GM13977 (cell line): ENCODE measurements at places on chromosomes 1 and 21.

DNA sequence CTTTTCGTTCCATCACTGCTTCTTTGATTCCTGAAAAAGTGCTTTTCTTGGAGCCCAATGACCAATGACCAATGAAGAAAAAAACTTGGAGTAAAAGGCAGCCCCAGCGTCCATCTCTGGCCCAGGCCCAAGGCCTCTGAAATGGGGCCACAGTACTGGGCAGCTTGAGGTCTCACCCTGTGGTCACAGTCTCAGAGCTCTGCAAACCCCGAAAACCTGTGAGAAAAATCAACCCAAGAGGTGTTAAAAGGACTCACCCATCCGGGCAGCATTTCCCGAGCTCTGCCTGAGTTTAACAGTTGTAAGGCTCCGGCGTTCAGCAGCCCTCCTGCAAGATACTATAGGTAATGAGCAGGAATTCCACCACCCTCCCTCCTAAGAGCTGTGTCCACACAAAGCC, 2.1 kb upstream of the EFHD2 start:
- DNase-seq, result no peak

- DNase-seq, result no peak
Measured at GRCh38 chr1:246156847-246157246, 350.2 kb downstream of the SMYD3 start.

- peak; percentile 82 for DNase-seq
Measured at GRCh38 chr1:202599669-202600431, 110.4 kb downstream of the SYT2 start.

GRCh38 chr1:109823543-109824348, 60.0 kb upstream of the EPS8L3 start:
- DNase-seq, result no peak

DNA sequence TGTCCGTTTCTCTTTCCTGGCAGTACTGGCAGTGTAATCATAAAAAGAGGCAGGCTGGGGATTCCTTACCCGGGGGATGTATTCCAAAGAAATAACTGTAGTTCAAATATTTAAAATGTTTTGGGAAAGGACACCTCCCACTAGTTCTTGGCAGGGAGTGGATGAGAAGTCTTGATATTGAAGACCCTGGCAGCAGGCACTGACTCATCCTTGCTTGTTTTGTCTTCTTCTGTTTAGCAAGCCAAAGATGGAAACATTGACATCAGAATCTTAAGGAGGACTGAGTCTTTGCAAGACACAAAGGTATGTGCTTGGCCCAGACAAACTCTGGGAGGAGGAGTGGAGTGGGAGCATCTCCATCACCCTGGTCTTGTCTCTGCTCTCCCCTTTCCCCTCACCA, 639 bp downstream of the IL20 start:
- DNase-seq, result no peak

DNA sequence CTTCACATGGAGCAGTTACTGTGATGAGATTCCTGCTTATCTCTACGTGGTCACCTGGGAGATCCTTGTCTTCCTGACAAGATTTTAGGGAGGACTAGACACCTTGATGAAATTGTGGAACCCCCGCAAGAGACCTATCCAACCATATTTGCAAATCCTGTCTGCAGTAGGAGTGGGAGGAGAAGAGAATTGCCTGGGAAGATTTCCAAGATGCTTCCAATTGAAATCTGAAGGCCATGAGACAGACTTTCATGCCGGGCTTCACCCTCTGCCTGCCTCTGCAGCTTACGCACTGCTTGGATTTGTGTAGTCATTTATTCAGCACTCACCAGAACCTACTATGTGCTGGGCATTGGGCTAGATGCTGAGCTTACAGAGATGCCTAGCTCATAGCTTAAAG, 106.6 kb downstream of the OMA1 start:
- DNase-seq, result no peak
